Transverse colon (tissue), 4 donors: ENCODE measurements at places on chromosomes 16 and 17.

DNA sequence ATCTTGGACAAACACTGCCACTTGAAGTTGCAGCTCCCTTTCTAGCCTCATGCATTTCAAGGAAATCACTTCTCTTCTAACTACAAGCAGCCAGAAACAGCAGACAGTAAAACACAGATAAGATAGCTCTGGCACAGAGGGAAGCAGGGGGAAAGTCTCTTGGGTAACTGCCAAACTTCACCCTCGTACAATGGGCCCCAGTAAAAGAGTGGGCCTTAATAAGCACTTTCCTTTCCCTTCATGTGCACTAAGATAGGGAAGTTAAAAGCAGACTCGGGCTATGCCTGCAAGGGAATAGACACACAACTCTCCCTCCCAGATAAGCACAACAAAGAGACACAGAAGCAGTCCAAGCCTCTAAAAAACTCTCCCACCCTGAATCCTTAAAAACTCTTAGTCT, 4.2 kb upstream of the KRTAP4-5 start:
- DNase-seq: no peak

- no peak for DNase-seq
Measured at GRCh38 chr17:58028578-58028977, 21.5 kb upstream of the SRSF1 start.

DNA sequence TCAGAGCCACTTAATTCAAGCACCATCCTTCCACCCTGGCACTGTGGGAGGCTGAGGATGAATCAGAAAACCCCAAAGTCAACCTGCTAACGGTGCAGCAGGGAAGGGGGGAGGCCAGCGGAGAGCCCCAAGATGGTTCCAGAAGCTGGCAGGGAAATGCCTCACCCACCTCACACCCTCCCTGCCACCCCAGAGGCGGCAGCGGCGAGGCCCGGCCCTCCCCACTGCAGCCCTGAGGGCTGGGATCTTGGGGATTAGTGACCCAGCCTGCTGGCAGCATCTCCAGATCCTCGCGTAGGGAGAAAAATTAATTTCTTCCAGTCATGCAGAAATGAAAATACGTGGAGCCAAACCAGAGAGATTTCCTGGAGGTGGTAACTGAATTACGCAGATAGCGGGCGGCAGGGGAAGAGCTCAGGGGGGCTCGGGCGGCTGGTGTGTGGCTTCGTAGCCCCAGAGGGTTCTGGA, 38.2 kb downstream of the CBFA2T3 start:
- DNase-seq: no peak

DNA sequence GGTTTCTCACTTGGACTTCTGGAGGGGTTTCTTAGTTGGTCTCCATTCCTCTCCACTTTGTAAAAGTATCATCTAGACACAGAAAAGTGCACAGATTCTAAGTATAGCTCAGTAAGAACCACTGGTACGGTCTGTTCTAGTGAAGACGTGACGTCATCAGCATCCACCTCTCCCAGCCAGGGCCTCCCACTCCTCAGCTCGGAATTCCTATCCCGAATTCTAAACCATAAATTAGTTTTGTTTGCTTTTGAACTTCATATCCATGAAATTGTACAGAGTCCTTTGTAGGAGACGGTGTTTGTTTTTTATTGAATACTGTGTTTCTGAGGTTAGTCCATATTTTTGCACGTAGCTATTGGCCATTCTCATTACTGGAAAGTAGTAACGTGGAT, 25.5 kb downstream of the FOXK2 start:
- no peak for DNase-seq

- no peak for DNase-seq
Measured at GRCh38 chr16:24007391-24007790, 171.6 kb downstream of the PRKCB start.
